ENCODE measurements at places on chromosomes 12 and 14. TPM values are rescaled to one million over a fixed set of nuclear protein-coding genes. Genes with fewer than 3 reads are reported as not detected.

The DLK1 gene
- total RNA-seq: not detected

The PRH2 gene
- total RNA-seq: not detected

The SLC7A7 gene
- 1.2 TPM for total RNA-seq

The RFLNA gene
- 3.2 TPM for total RNA-seq

The ANKRD33 gene
- not detected for total RNA-seq

The RASSF9 gene
- total RNA-seq: 13.5 TPM

The NEMF gene
- 44.8 TPM for total RNA-seq

The TDP1 gene
- 29.0 TPM for total RNA-seq

The DTX1 gene
- 0.09 TPM for total RNA-seq

The FGF23 gene
- total RNA-seq: not detected

The CPNE6 gene
- not detected for total RNA-seq

The NID2 gene
- 17.2 TPM for total RNA-seq

The SDR9C7 gene
- 0.17 TPM for total RNA-seq

The OR6C2 gene
- not detected for total RNA-seq

The DNAI7 gene
- total RNA-seq: 0.50 TPM

The PROX2 gene
- not detected for total RNA-seq

The ADAM21 gene
- total RNA-seq: 1.2 TPM

The GPRC5A gene
- 6.0 TPM for total RNA-seq

The CFAP73 gene
- total RNA-seq: not detected

The TAS2R31 gene
- total RNA-seq: 5.7 TPM

The ADIPOR2 gene
- 46.7 TPM for total RNA-seq

The CCDC175 gene
- total RNA-seq: not detected

The TDRD9 gene
- 3.5 TPM for total RNA-seq

The BATF gene
- not detected for total RNA-seq

The PPP2R3C gene
- total RNA-seq: 12.2 TPM

The RNF212B gene
- not detected for total RNA-seq

The STYX gene
- total RNA-seq: 14.0 TPM

The NOVA1 gene
- not detected for total RNA-seq

The LGALS3 gene
- 232 TPM for total RNA-seq

The SMAGP gene
- total RNA-seq: 34.3 TPM

The TSHR gene
- total RNA-seq: not detected

The SOAT2 gene
- 0.16 TPM for total RNA-seq

The POU6F1 gene
- total RNA-seq: 2.6 TPM

The RDH16 gene
- total RNA-seq: not detected

The GSG1 gene
- not detected for total RNA-seq

The OR4K17 gene
- not detected for total RNA-seq

The SMCO2 gene
- 0.28 TPM for total RNA-seq

The CCER1 gene
- total RNA-seq: not detected

The TCL1A gene
- total RNA-seq: not detected

The SPRYD3 gene
- 39.4 TPM for total RNA-seq

The BCL2L14 gene
- not detected for total RNA-seq

The RHOJ gene
- total RNA-seq: 10.5 TPM

The LMNTD1 gene
- 1.2 TPM for total RNA-seq

The TRHDE gene
- 0.17 TPM for total RNA-seq

The PPP4R4 gene
- 6.3 TPM for total RNA-seq

The POTEM gene
- total RNA-seq: not detected

The FLRT2 gene
- total RNA-seq: 33.2 TPM

The LRRC10 gene
- not detected for total RNA-seq

The ANO2 gene
- total RNA-seq: 0.35 TPM

The RAB15 gene
- 5.8 TPM for total RNA-seq
